Vagina (tissue), 2 donors: ENCODE measurements at places on chromosomes 4 and X.

DNA sequence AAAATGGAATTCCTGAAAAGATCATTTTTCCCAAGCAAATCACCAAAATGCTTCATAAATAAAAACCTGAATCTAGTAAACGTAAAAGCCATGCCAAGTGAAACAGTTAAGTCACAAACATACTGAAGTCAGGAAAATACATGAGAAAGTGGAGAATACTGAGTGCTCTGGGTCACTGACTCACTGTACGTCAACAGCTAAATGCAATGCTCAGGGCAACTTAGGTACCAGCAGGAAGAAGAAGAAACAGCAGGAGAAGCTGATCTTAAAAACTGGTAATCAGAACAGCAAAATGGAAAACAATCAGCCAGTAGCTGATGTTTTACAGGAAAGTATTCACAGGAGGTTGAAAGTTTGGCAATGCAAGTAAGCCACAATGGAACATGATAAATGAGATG lies 252.6 kb upstream of the ETNPPL start:
- no peak for DNase-seq

GRCh38 chrX:12672367-12673106 lies 118.7 kb upstream of the PRPS2 start:
- DNase-seq = no peak

GRCh38 chr4:70651864-70652506 lies 14.3 kb downstream of the JCHAIN start:
- no peak for DNase-seq

DNA sequence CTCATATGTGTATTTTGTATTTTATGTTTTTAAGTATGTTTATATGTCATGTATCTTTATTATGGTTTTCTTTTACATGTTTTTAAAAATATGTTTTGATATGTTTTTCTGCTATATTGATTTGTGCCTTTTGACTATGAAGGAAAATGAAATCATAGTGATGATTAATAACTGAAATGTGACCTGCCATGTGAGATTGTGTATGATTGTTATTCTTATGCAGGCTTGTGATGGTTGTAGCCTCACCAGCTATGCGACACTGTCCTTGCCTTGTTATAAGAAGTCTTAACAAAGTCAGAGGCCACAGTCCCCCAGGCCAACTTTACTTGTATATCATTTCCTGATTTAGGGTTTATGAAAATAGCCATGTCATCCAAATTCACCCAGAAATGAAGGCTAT lies 83.2 kb downstream of the TMEM131L start:
- no peak for DNase-seq

DNA sequence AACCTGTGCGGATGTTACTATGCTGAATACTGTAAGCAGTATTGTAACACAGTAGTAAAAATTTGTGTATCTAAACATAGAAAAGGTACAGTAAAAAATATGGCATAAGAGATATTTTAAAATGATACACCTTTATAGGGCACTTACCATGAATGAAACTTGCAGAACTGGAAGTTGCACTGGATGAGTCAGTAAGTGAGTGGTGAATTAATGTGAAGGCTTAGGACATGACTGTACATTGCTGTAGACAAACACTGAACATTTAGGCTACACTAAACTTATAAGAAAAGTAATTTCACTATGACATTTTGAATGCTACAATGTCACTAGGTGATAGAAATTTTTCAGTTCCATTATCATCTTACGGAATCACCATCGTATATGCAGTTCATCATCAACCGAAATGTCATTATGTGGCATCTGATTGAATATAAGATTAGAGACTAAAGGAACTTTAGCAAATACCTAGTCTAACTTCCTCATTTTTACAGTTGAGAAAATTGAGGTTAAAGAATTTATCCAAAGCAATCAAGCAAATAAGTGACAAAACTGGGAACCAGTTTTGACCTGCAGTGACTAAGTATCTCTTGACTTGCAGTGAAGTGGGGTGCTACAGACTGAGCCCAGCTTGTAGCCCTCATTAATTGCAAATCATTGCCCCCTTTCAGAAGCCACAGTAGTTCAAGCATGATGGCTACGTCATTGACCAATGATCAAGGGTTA lies 55.3 kb downstream of the EGF start:
- DNase-seq = no peak

- DNase-seq = no peak
Measured at GRCh38 chr4:57287687-57288604, 177.8 kb upstream of the IGFBP7 start.

GRCh38 chrX:25017667-25018247 lies 2.0 kb upstream of the ARX start:
- no peak for DNase-seq
